NCI-H1048 (cell line): ENCODE measurements at places on chromosomes 7 and 10.

GRCh38 chr7:56091591-56091990 is 1.2 kb downstream of the PHKG1 start:
- DNase-seq, result no peak

GRCh38 chr10:108765794-108766193 is 1157.5 kb downstream of the XPNPEP1 start:
- DNase-seq, result no peak

DNA sequence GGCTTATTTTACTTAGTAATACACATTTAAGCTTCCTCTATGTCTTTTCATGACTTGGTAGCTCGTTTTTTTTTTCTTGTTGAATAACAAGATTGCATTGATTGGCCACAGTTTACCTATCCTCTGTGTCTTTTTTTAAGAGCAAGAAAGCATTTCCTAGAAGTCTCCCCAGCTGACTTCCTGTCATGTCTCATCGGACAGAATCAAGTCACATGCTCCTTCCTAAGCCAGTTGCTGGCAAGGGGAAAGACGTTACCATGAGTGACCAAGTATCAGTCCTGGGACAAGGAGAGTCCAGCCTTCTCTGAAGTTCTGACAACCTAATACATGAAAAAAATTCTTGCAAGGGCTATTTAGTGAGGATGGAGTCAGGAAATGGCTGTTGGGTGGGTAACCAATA is 24.9 kb upstream of the SFRP5 start:
- DNase-seq, result no peak

DNA sequence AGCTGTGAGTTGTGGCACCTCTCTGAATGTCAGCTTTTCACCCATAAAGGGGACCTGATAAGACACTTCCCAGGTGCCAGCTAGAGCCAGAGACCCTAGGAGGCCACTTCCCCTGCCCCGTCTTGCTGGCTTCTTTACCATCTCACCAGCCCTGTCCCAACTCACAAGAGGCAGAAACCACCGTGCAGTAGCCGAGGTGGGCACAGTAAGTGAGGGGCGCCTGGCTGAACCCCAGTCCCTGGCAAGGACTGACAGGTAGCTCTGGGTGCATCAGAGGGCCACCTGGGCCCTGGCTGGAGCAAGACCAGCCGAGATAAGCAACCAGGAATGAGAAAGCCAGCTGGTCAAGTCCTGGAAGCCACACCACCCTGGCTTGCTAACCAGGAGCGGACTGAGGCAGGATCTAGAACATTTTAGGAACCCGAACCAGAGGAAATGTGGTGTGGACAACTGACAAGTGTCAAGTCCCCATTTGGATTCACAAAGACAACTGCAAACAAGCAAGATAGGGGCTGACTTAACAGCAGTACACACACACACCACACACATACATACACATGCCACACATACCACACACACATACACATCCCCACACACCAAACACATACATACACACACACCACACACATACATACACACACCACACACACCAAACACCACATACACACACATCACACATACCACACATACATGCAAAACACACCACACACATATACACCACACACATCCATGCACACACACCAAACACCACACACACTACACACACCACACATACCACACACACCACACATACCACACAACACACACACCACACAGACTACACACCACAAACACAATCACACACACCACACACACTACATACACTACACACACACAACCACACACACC is 20.8 kb downstream of the OGDHL start:
- no peak for DNase-seq

- DNase-seq, result no peak
These were observed 362.6 kb downstream of the FGFR2 start for GRCh38 chr10:121235692-121236091.

- DNase-seq, result no peak
These were observed 12.5 kb downstream of the CALML5 start for GRCh38 chr10:5486853-5487235.

- DNase-seq, result no peak
These were observed 159.8 kb downstream of the POU6F2 start for GRCh38 chr7:39137480-39137879.

GRCh38 chr10:118459642-118460193 is 117.6 kb upstream of the FAM204A start:
- peak; percentile 26 for DNase-seq

GRCh38 chr7:129859183-129859582 is 93.6 kb downstream of the UBE2H start:
- no peak for DNase-seq

- no peak for DNase-seq
These were observed 53.2 kb upstream of the FAM20C start for GRCh38 chr7:139131-139530.

DNA sequence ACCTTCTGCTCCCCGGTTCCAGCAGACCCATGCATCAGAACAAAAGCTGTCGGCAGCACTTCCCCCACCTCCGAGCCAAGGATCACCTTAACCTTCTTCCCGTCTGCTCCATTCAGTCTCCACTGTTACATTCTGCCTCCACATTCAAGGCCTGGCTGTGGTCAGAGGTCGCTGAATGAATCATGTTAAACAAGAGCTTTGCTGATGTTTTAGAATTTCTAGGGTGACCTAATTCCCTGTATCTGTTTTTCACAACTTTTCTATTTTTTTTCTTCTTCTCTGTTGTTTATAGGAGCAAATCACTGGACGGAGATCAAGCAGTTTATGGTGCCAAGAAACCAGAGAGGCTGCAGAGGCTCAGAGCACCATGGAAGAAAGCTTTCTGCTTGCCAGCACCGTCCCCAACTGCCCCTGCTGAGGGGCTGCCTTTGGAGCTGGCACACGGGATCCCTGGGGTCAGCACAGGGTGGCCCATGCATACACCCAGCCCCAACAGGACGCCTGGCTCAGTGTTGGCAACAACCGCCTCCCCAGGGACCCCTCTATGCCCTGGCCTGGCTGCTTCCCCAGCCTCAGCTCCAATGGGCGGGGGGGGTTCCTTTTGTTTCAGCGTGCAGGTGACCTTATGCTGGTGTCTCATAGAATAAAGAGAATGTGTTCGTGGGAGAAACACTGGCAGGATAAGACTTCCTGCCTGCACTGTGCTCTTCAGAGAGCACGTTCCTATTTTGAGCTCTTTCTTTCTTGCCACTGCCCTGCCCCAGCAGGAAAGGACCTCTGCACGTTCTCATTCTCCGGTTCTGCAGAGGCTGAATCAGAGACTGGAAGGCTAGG is 182.7 kb upstream of the LYZL2 start:
- DNase-seq, result no peak

- no peak for DNase-seq
These were observed 95.0 kb upstream of the SLC26A5 start for GRCh38 chr7:103541026-103541425.

DNA sequence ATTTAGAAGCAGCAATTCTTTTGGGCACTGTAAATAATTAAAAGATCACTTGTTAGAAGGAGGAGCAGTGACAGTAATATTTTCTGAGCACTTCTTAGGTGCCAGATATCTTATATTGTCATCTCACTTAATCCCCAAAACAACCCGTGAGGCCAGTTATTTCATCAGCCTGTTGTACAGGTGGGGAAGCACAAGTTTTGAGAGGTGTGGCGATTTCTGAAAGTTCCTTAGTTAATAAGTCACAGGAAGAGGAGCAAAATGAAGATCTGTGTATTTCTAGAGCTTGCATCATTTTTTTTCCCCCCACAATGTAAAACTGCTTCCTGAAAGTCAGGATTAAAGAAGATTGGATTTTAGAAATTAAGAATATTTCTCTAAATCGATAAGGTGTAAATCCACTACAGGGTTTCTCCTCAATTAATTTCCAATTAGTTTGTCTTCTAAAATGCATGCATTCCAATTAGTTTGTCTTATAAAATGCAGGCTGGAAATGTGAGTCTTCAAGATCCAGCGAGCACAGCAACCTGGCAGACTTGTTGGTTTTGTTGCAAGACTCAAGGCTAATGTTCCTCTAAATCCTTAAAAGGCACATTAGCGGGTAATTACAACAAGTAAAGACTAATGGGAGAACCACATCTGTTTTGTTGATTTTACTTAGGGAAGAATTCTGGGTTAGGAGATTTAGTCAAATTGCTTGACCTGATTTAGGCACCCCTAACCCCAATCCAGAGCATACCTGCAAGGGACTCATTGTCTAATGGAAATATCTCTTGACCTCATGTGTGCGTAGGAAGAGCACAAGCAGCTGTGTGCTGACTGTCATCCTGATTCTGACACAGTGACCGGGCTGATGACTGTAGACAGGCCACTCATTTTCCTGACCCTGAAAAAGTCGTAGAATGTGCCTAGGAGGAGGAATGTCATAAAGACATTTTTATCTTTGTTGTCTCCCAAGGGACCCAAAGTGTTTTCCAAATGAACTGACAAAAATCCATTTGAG is 272.0 kb downstream of the BAMBI start:
- DNase-seq, result no peak

DNA sequence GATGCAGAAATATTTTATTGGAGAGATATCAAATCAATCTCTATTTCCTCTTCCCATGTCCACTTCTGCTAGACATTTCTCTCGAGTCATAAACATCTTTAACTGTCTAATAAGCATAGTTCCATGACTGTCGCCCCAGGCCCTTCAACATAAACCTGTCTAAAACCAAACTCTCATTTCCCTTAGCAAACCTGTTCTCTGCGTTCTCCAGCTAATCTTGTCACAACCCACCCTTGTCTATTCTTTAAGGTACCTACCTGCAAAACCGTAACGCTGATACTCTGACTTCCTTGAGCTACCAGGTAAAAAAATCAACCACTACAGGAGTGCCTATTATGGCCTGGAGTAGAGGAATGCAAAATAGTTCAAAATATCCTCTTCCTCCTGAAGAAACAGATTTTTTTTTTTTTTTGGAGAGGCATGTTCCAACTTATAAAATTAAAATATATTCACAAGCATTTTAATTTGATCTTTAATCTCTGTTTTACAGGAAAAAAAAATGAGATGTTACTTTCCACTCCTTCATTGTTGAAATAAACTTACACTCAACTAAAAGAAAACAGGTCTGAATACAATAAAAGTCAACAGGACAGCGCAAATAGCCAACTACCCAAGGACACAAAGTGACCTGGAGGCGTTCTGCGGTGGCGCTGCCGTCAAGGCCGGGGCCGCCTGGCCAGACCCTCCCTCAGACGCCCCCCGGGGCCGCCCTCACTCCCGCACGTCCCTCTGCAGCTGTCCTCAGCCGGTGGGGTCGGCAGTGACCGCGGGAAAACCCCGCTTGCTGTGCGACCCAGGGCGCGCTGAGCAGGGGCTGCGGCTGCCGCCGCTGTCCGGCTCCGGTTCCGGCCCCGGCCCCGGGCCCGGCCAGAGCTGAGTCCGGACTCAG is 765 bp downstream of the SLC25A40 start:
- no peak for DNase-seq

DNA sequence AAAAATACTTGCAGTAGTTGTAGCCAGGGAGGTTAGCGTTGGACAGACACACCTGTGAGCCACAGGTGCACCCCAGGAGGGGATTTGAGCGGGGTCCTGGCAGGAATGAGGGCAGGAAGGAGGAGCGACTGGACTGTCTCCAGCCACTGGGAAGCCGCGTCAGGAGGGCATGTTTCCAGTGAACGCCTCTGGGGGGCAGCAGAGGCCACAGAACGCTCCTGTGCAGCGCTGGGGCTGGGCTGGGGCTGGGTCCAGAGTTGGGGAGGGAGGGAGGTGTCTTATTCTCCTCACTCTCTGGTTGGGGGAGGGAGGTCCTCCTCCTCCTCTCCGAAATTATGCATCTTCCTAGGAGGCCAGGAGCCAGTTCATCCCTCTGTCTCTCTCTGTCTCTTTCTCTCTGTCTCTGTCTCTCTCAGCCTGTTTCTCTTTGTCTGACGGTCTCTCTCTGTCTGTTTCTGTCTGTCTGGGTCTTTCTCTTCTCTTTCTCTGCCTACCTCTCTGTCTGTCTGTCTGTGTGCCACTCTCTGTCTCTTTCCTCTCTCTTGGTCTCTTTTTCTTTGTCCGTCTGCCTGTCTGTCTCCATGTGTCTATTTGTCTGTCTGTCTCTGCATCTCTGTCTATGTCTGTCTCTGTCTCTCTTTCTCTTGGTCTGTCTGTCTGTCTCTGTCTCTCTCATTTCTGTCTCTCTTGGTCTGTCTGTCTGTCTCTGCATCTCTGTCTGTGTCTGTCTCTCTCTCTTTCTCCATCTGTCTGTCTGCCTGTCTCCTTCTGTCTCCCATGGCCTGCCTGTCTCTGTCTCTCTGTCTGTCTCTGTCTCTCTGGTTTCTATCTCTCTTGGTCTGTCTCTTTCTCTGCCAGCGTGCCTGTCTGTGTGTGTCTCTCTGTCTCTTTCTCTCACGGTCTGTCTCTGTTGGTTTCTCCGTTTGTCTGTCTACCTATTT is 9.9 kb upstream of the PSMG3 start:
- DNase-seq, result no peak

GRCh38 chr10:50567384-50567783 is 56.4 kb downstream of the SGMS1 start:
- no peak for DNase-seq

DNA sequence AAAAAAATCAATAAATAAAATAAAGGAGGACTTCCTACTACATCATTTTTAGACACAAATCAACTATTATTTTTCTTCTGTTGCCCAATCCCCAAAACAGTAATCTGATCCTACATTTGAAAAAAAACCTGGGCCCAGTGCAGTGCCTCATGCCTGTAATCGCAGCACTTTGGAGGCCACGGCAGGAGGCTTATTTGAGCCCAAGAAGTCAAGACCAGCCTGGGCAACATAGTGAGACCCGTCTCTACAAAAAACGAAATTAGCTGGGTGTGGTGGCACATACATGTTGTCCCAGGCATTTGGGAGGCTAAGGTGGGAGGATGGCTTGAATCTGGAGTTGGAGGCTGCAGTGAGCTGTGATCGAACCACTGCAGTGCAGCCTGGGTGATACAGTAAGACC is 2.7 kb upstream of the GTF2I start:
- DNase-seq, result no peak

DNA sequence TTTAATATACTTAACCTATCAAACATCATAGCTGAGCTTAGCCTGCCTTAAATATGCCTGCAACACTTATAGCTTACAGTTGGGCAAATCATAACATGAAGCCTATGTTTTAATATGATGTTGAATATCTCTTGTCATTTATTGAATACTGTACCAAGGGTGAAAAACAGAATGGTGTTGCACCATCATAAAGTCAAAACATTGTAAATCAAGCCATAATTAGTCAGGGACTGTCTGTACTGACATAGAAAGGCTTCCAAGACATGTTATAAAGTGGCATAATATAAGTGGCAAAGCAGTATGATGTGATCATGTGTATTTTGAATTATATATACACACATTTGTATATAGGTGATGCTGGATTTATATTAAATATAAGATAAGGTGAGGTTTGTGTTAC is 140.0 kb downstream of the ZEB1 start:
- DNase-seq, result no peak

GRCh38 chr7:101205901-101206664 is 5.2 kb upstream of the MOGAT3 start:
- DNase-seq, result no peak
